Fibroblast of villous mesenchyme (primary cell): ENCODE measurements at places on chromosomes 5 and 9. TPM values are rescaled to one million over a fixed set of nuclear protein-coding genes. Genes with fewer than 3 reads are reported as not detected.
A peak's percentile ranks its signal among the peaks of the same experiment; 100 is the strongest.

DNA sequence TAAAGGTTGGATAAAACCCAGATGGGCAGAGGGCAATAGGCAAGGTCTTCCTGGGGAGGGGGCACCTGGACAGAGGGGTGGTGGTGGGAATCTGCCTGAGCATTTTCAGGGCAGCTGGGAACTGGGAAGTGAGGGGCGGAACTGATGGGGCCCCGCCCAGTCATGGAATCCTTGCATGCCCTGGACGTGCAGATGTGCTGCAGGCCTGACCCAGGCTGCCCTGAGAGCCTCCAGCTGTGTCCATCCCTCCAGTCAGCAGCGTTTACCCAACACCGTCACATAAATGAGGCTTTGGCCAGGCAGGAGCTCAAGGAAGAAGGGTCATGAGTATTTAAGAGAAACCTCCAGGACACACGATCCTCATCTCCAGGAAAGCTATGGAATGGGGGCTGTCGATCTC, 70.3 kb downstream of the DAB2IP start:
- peak; percentile 93 for DNase-seq

Gene PCDHA6
- total RNA-seq = under 0.01 and 0.43 TPM in 2 replicates

GRCh38 chr5:58752104-58752503, 169.2 kb downstream of the RAB3C start:
- DNase-seq = no peak

DNA sequence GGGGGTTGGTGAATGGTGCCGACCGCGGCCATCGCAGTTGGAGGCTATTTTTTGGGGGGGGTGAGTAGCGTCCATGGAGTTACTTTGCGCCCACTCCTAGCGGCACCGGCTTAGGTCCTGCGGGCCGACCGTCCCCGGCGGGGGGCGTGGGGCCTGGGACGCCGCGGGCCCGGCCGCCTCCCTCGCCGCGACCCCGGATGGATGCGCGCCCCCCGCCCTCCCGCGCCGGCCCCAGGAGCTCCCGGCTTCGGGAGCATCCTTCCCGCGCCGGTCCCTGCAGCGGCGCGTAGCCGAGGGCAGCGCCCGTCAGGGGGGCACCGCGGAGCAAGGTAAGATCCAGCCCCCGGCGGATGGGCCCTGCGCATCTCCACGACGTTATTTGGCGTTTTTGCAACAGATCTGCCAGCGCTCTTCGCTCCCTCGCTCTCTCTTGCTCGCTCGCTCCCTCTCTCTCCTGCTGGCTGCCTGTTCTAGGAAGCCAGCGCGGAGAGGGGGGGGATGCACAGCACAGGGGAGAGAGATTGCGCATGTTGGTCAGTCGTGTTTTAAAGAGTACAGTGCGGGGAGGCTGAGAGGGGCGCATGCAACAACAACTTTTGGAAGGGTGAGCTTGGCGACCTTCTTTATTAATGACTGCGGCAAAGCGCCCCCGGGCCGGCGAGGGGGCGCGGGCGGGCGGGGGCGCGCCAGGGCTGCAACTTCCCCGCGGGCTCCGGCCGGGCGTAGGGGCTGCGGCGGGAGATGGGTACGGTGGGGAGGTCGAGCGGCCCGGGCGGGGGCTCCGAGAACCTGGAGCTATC, 413 bp downstream of the JADE2 start:
- DNase-seq = peak; percentile 83

DNA sequence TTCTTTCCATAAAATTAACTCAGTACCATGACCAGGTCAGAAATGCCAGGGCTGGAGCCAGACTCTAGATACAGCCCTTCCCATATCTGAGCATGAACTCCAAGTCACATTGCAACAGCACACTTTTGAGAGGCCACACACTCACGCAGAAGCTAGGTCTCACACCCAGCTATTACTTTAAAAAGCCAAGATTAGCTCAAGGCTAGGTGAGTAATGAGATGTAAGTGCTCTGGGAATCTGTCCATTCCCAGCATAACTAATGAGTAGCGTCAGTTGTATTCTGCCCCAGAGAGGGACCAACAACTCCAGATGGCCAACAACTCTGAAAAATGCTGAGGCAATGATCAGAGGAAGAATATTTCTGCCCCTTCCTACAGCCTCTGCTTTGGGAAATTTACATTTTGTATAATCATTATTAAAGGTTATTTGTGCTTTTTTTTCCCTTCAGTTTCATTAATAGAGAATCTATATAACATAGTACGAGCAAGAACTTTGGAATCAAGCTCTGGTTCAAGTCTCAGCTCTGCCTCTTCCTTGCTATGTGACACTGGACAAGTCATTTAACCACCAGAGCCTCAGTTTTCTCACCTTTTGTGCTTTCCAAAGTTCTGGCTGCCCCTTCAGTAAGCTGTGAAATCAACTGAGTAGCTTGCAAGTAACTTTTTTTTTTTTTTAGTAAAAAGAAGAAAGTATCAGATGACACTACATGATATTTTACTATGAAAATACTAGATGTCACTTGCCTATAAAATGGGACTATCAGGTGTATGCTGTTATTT, 118.3 kb downstream of the NR6A1 start:
- peak; percentile 88 for DNase-seq

GRCh38 chr9:135751501-135751900, 49.5 kb downstream of the KCNT1 start:
- DNase-seq = no peak

DNA sequence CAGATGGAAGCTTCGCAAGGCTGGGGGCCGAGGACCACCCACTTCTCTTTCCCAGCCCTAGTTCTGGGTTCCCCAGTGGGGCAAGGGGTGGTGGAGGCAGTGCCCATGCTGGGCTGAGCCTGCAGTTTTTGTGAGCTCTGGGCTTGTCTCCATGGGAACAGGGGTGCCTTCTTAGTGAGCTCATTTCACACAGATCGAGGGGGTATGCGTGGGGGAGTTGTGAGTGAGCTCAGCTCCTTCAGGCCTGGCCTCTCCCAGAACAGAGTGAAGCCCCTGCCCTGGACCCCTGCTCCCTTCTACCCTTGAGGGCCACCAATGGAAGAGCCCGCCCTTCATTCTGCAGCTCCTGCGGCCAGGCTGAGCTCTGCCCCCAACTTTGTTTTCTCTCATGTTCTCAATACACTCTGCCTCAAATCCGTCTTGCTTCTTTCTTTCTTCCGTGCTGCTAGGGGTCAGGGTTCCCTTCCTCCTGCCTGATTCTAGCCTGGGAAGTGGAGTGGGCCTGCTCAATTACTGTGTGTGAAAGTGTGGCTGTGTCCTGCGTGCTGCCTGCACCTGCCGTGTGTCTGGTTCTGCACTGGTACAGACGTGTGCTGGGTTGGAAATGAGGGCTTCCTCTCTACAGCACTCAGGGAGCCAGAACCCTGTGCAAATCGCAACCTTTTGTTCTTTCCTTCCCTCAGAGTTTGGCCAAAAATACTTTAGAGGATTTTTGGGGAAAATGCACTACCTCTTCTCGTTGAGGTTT, 9.0 kb upstream of the MYOZ3 start:
- no peak for DNase-seq

Gene LVRN
- under 0.01 and 0.64 TPM in 2 replicates for total RNA-seq

- DNase-seq = no peak
Observed at GRCh38 chr9:133377721-133378216, 1.6 kb downstream of the STKLD1 start.

GRCh38 chr9:20783057-20784038, 99.3 kb downstream of the FOCAD start:
- DNase-seq = no peak

DNA sequence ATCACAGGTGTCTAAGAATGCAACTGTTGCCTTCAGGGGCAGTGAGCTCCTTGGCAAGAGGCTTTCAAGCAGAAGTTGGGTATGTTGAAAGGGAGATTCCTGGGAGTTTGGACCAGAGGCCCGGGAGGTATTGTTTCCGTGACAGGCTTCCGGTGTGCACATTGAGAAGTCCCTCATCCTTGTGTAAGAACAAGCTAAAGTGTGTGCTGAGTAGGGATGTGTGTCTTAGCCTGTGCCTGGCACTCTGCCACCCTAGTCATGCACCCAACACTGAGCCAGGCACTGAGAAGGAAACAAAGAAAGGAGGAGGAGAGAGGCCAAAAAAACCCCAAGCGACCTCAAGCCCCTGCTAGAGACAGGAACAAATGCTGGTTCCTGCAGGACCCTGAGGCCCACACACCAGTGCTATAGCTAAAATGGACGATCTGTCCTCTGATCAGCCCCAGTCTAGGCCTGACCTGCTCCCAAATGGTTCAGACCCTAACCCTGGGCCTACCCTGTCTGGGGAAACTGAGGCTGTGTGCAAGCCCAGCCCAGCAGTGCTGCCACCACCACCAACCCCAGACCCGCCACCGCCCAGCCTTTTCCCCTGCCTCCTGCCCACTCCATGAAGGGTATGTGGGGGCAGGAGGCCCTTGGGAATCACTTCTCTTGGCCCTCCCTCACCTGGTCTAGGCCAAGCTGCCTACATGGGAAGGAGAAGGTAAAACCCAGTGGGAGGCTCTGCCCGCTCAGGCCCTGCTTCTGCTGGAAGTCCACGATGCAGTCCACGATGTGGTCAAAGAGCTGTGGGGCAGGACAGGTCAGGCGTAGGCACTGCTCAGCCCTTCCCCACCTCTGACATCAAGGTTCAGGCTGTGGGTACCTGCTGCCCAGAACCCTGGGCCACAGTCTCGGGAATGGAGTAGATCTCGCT, 12.6 kb downstream of the HK3 start:
- no peak for DNase-seq

Gene IL5
- total RNA-seq = not detected in 2 replicates

DNA sequence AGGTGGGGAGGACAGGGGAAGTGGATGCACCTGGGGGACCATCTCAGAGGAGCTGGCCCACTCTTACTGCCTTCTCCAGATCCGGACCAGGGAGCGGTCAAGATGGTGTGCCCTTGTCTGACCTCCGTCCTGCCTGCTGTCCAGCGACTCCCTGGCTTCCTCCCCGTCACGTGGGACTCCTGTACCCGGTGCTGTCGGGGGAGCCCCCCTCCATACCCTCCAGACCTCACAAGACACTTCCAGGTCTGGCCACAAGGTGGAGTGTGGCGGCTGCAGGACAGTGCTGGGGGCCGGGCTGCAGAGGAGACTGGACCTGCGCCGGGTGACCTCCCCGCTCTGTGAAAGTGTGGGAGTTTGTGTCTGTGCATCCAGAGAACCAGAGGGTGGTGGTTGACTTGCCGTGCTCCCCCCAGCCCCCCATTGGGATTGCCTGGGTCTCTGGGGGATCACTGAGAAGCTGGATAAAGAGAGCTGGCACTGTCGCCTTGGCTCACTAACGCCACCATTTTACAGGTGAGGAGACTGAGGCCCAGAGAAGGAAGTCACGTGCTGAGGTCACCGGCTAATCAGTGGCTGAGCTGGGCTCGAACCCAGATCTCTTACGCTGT, 1.9 kb upstream of the CRB2 start:
- DNase-seq = peak; percentile 60

- no peak for DNase-seq
Observed at GRCh38 chr5:139897342-139897741, 101.7 kb downstream of the PSD2 start.

Gene IFNB1
- total RNA-seq = not detected in 2 replicates

Gene ENHO
- total RNA-seq = not detected in 2 replicates

DNA sequence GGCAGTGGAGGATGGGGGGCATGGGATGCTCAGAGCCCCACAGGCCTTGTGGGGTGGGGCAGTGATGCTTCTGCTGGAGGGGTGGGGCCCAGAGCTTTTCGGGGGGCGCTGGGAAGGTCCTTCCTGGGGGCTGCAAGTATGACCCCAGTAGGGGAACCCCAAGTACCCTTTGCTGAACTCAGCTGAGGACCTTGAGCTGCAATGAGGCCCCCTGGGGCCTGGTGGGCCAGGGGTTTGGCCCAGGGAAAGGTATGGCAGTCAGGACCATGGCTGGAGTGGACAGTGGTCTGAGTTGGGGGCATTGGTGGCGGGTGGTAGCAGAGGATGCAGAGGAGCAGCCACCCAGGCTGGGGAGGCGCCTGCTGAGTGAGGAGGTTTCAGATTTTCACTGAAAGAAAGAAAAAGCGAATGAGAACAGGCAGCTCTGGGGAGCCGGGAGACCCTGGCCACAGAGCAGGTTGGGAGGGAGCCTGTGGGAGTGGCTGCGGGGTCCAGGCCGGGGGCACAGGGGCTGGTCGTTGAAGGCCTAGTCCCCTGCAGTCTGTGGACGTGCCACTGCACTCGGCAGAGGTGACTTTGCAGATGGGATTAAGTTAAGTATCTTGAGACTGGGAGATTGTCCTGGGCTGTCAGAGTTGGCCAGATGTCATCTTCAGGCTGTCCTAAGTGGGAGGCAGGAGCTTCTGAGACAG, 19.2 kb downstream of the WNK2 start:
- no peak for DNase-seq

GRCh38 chr9:128917151-128917849, 3.5 kb upstream of the PHYHD1 start:
- DNase-seq = peak; percentile 90

GRCh38 chr9:96100385-96101300, 201.3 kb downstream of the HSD17B3 start:
- no peak for DNase-seq

- peak; percentile 67 for DNase-seq
Observed at GRCh38 chr5:36743891-36744772, 132.4 kb upstream of the NIPBL start.

DNA sequence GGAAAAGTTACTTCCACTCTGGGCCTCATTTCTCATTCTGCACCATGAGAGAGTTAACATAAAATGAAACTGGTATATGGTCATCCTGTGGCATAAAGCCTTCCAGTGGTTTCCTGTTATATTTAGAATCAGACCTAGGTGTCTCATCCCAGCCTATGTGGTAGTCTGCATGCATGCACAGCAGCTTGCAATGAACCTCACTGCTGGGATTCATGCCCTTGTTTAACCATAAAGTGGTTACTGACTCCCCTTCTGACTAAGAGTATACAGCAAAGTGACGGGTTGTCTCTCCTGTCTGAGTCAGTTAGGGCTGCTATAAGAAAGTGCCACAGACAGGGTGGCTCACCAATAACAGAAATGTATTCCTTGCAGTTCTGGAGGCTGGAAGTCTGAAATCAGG, 14.7 kb upstream of the TDRD7 start:
- no peak for DNase-seq

GRCh38 chr5:80703747-80704146, 49.0 kb upstream of the DHFR start:
- DNase-seq = peak; percentile 26

DNA sequence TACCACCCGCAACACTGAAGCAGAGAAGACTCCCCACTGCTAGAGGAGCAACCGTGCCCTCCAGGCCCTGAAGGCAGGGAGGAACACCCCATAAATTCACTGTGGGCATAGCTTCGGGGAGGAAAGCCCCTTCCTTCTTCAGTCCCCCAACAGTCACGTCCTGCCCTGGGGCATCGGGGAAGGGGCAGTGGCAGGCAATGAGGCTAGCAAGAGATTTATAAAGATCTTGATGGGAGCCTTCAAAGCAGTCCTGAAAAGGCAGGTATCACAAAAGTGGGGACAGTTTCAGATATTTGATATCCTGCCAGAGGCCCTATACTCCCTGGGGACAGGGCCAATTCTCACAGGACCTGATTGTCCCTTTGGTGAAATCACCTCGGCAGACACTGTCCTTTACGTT, 16.9 kb upstream of the TRIM14 start:
- no peak for DNase-seq
